ENCODE measurements at places on chromosomes 5 and 9. TPM values are rescaled to one million over a fixed set of nuclear protein-coding genes. Genes with fewer than 3 reads are reported as not detected.

Gene PLPP7
- not detected for total RNA-seq

Gene C9
- not detected for total RNA-seq

Gene PCDHB5
- not detected for total RNA-seq

Gene SCGB3A2
- total RNA-seq = not detected

Gene CD180
- 0.27 TPM for total RNA-seq

Gene PFN3
- not detected for total RNA-seq

Gene S100Z
- 1.7 TPM for total RNA-seq

Gene FBP1
- not detected for total RNA-seq

Gene LIX1
- not detected for total RNA-seq

Gene KCNN2
- not detected for total RNA-seq

Gene GFI1B
- total RNA-seq = not detected

Gene PLK2
- total RNA-seq = 2.4 TPM

Gene CD72
- total RNA-seq = 7.3 TPM

Gene CKMT2
- not detected for total RNA-seq

Gene DIRAS2
- total RNA-seq = not detected

Gene PRRT1B
- not detected for total RNA-seq

Gene PKD2L2
- total RNA-seq = not detected

Gene DCTN3
- total RNA-seq = 110 TPM

Gene TCF7
- total RNA-seq = 30.8 TPM

Gene PALM2AKAP2
- not detected for total RNA-seq

Gene TRIM7
- 1.0 TPM for total RNA-seq

Gene DDX41
- total RNA-seq = 120 TPM

Gene APBA1
- total RNA-seq = 6.2 TPM

Gene CXCL14
- not detected for total RNA-seq

Gene FABP6
- not detected for total RNA-seq

Gene IL33
- not detected for total RNA-seq

Gene IL17B
- not detected for total RNA-seq

Gene ABL1
- total RNA-seq = 31.9 TPM

Gene PRR16
- total RNA-seq = not detected

Gene CCNI2
- total RNA-seq = 11.2 TPM

Gene SOX30
- 0.16 TPM for total RNA-seq

Gene ZNF462
- 0.18 TPM for total RNA-seq

Gene PCDHGA11
- 0.11 TPM for total RNA-seq

Gene DCP2
- 103 TPM for total RNA-seq

Gene PCDHB16
- not detected for total RNA-seq

Gene TSSK1B
- total RNA-seq = not detected

Gene HTR1A
- total RNA-seq = not detected

Gene PCDHGA4
- 0.43 TPM for total RNA-seq

Gene PROB1
- total RNA-seq = 6.0 TPM

Gene ATG10
- 7.6 TPM for total RNA-seq

Gene ADAMTS16
- total RNA-seq = not detected

Gene IL5
- 7.7 TPM for total RNA-seq

All from T-helper 2 cell treated with Interferon-gamma antibody and Interleukin-4, amounts not matched to agents 100 ng/mL and 5 ng/mL, for 36 hours (primary cell).